Thyroid gland (tissue), 4 donors: ENCODE measurements at places on chromosomes 12 and 14. TPM values are rescaled to one million over a fixed set of nuclear protein-coding genes. Genes with fewer than 3 reads are reported as not detected.

The MANSC1 gene
- total RNA-seq = 27.4 TPM

The LPAR5 gene
- total RNA-seq = 2.4 TPM

The ABCD2 gene
- total RNA-seq = 0.58 TPM

The ACVRL1 gene
- 63.7 TPM for total RNA-seq

The MIP gene
- total RNA-seq = not detected

The EEA1 gene
- total RNA-seq = 16.0 TPM

The KCNH3 gene
- total RNA-seq = 2.1 TPM

The CCDC38 gene
- not detected for total RNA-seq

The C14orf132 gene
- 3.1 TPM for total RNA-seq

The SLCO1C1 gene
- 1.1 TPM for total RNA-seq

The PRH2 gene
- total RNA-seq = not detected

The P2RX2 gene
- total RNA-seq = not detected

The PRICKLE1 gene
- total RNA-seq = 25.4 TPM

The TAS2R13 gene
- total RNA-seq = 5.9 TPM

The SCNN1A gene
- 229 TPM for total RNA-seq

The EMP1 gene
- total RNA-seq = 634 TPM

The KRT6C gene
- total RNA-seq = not detected

The NGB gene
- total RNA-seq = not detected

The ADAM21 gene
- total RNA-seq = not detected

The CYP46A1 gene
- 1.6 TPM for total RNA-seq

The RD3L gene
- total RNA-seq = not detected

The LDHB gene
- total RNA-seq = 392 TPM

The SLC10A1 gene
- total RNA-seq = not detected

The TMEM119 gene
- total RNA-seq = 21.6 TPM

The INSM2 gene
- total RNA-seq = not detected

The AP5M1 gene
- 40.4 TPM for total RNA-seq
